H54 (cell line): ENCODE measurements at places on chromosomes 16 and 17.

- DNase-seq = no peak
These were observed 13.8 kb downstream of the CASKIN2 start for GRCh38 chr17:75501378-75502071.

DNA sequence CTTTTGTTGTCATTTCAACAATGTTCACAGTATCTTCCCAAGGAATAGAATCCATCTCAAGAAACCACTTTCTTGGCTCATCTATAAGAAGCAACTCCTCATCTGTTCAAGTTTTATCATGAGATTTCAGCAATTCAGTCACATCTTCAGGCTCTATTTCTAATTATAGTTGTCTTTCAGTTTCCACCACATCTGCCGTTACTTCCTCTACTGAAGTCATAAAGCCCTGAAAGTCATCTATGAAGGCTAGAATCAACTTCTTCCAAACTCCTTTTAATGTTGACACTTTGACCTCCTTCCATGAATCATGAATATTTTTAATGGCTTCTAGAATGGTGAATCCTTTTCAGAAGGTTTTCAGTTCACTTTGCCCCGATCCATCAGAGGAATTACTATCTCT, 102.1 kb downstream of the CDH13 start:
- DNase-seq = no peak

- DNase-seq = no peak
These were observed 7.9 kb downstream of the USP7 start for GRCh38 chr16:8955828-8956227.

GRCh38 chr16:71669926-71670536, 44.0 kb downstream of the MARVELD3 start:
- DNase-seq = no peak

GRCh38 chr16:69084289-69084688, 21.2 kb upstream of the HAS3 start:
- no peak for DNase-seq

- no peak for DNase-seq
These were observed 15.7 kb upstream of the SLC35B1 start for GRCh38 chr17:49723423-49723822.

DNA sequence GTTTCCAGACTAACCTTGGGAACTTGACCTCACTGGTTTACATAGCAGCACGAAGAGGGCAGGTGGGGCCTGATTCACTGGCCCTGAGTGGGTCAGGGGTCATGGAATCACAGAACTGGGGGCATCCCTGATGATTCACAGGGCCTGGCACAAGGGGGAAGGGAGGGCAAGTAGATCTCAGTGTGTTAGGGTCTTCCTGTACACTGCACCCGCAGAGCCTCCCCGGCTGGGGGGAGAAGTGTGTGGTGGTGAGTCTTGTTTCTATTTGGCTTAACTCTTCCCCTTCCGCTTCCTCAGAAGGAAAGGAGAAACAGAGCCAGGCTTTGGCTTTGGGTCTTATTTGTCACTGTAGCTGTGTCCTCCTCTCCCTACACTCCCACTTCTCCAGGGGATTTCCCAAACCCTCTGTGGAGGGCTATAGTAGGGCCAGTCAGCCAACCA, 3.7 kb downstream of the STARD3 start:
- DNase-seq = no peak

DNA sequence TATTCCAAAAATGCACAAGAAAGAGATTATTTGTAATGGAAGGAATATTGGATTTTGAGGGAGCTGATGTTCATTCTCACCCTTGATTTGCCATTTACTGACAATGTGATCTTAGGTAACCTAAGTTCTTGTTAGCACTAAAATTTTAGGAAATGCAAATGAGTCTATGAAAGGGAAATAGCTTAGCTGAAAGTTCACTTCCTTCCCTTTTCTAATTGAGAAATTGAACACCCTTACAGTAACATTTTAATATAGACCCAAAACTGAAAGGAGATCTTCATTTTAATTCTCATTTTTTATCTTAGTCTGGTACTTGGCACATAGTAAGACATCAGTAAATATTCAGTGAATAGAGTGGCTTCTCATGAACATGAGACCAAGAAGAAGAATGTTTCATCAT, 10.9 kb upstream of the WSB1 start:
- DNase-seq = no peak

DNA sequence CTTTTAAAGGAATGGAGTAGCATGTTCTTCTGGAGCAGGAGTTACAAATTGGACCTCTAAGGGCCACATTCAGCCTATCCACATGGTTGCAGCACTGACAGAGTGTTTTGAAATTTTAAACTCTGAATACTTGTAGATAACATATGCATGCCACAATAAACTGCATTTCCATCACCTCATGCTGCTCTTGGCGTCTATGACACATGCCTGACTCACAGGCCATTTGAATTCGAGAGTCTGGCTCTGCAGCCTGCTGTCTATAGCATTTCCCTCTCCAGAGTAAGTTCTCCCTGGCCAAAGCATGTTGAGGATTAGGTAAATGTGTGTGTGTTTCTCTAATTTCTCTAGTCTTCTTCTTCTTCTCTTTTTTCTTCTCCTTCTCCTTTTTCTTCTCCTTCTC, 28.7 kb upstream of the MYOCD start:
- DNase-seq = no peak

GRCh38 chr16:50585331-50585776, 37.2 kb downstream of the NKD1 start:
- no peak for DNase-seq

DNA sequence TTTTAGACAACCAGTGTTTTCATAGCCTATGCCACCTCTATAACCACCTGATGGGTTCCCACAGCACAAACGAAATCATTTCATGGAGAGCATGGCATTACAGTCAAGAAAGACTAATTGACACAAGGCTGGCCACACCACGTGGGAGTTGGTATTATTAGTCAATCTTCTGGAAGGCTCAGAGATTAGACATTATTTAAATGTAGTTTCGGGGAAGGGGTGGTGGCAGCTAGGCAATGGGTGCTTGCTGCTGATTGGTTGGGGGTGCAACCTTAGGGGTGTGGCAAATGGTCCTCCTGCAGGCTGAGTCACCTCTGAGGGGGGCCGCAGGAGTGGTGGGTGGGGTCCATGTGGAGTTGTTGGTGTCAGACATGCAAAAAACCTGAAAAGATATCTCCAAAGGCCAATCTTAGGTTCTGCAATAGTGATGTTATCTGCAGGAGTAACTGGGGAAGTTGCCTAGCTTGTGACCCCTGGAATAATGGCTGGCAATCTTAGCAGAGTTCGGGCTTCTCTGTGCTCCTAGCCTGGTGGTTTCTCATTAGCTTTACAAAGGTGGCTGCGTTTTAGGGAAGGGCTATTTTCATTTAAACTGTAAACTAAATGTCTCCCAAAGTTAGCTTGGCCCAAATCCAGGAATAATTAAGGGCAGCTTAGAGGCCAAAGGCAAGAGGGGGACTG, 4.6 kb downstream of the TEN1 start:
- no peak for DNase-seq

DNA sequence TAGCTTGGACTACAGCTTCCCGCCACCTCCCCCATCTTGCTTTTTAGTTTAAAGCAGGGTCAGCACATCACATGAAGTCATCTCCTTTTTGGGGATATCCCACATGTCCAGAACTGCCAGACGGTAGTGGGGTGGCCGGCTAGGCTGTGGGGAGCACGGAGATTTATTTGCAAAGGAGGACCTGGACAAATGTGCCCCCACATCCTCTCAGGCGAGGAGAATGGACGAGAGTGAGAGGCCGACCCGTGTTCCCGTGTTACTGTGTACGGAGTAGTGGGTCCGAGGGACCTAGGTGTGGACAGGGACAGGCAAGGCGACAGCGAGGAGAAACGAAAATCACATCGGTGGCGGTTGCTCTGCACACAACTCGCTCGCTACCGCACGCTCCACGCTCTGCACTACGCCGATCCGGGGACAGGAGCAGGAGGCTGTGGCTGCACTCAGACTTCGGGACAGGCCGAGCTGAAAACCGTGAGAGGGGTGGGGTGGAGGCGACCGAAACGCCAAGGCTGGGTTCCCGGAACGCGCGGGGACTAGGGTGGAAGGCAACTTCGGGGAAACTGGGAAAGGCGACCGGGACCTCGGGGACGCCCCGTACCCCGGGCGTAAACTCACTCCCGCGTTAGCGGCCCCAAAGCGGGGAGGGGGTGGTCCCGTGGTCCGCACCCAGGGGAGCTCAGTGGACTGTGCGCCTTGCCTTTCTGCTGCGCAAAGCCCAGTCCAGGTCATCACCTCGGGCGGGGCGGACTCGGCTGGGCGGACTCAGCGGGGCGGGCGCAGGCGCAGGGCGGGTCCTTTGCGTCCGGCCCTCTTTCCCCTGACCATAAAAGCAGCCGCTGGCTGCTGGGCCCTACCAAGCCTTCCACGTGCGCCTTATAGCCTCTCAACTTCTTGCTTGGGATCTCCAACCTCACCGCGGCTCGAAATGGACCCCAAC, at the start of gene MT1A:
Gene MT1A (plus strand): TSS at position 853 of the 937 bp plus-strand sequence. CDS start 73 bp downstream, at position 926.
- no peak for DNase-seq

- no peak for DNase-seq
These were observed 30.4 kb downstream of the NLRC5 start for GRCh38 chr16:57019746-57020145.

GRCh38 chr17:7060165-7060891, 16.4 kb upstream of the SLC16A11 start:
- peak; percentile 76 for DNase-seq

GRCh38 chr16:11372073-11372828, 27.0 kb downstream of the RMI2 start:
- DNase-seq = no peak

DNA sequence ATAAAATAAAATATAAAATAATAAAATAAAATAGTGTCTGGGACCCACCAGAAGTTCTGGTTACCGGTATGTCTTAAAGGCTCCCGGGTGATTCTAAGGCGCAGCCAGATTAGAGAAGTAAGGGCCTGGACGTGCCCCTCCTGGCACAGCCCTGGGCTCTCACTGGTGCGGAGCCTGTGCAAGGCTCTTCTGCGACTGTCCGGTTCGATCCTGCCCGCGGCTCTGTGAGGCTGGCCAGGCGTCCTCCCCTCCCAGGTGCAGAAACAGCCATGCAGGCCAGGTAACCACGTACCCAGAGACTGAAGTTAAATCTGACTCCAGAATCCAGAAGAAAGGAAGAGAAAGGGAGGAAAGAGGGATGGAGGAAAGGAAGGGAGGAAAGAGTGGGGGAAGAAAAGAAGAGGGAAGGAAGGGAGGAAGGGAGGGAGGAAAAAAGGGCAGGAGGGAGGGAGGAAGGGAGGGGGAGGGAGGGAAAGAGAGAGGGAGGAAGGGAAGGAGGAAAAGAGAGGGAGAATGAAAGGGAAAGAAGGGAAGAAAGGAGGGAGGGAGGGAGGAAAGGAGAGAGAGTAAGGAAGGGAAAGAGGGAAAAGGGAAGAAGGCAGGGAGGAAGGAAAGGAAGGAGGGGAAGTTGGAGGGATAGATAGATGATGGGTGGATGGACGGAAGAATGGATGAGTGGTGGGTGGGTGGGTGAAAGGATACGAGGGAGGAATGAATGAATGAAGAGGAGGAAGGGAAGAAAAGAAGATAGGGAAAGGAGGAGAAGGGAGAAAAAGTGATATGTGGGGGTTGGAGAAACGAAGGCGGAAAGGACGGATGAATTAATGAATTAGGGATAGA, 42.3 kb downstream of the C16orf82 start:
- no peak for DNase-seq

GRCh38 chr17:76707985-76708807, 2.6 kb downstream of the MXRA7 start:
- DNase-seq = no peak

DNA sequence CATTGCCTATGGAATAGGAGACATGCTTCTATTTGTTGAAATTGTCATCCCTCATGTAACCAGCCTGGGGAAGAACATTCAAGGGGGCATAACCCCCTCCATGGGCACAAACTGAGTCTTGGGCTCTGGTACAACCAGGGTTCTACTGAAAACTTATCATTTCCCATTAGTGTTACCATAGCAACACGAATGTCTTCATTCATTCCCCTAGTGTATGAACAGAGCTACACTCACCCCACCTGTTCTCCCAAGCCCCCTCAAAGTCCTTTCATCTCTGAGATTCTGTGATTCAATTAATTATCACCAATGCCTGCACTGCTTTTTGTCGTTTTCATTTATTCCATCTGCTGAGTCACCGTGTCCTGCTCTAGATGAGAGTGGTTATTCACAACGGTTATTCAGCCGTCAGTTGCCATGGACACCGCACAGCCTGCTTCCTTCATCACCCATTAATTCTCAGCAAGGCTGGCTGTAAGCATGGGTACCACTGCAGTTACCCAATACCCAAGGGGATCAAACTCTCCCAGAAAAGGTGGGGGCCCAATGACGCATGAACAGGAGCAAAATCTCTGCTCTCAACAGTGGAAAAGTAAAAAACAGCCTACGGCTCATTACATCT, 1.6 kb upstream of the GAST start:
- peak; percentile 77 for DNase-seq

DNA sequence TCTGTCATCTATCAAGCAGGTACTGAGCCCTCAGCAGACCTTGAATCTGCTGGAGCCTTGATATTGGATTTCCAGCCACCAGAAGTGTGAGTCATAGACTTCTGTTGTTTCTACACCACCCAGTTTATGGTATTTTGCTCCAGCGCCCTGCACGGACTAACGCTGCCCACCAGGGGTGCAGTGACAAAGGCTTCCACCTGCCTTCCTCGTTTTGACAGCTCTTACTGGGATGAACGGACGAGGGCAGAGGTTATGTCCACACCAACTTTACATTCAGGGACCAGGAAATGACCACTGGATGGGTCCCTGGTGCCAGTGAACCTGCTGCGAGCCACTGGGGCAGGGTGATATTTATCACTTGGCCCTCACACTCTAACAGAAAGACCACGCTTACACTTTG, 66.6 kb upstream of the CBX4 start:
- no peak for DNase-seq

GRCh38 chr17:80191865-80192661, 22.2 kb downstream of the CARD14 start:
- no peak for DNase-seq
